NCI-H2107 (cell line): ENCODE measurements at places on chromosomes 6 and 20.

DNA sequence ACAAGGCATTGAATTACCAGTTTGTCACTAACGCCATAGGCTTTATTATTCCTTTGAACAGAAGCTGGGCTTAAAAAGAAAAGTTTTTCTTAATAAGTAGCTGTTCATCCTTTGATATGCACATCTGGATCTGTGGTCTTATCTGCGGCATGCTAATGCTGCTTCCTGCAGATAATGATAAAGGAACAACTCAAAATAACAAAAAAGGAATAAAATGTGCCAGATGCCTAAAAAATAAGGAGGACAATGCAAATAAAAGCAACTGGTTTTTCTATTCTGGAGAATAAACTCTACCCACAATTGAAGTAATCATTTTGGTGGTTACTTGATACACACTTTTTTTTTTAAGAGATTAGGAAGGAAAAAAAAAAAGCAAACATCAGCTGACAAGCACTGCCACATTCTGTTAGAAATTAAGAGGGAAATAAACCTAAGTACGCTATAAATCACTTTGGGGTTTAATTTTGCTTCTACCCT lies 156.8 kb upstream of the SALL4 start:
- no peak for DNase-seq

DNA sequence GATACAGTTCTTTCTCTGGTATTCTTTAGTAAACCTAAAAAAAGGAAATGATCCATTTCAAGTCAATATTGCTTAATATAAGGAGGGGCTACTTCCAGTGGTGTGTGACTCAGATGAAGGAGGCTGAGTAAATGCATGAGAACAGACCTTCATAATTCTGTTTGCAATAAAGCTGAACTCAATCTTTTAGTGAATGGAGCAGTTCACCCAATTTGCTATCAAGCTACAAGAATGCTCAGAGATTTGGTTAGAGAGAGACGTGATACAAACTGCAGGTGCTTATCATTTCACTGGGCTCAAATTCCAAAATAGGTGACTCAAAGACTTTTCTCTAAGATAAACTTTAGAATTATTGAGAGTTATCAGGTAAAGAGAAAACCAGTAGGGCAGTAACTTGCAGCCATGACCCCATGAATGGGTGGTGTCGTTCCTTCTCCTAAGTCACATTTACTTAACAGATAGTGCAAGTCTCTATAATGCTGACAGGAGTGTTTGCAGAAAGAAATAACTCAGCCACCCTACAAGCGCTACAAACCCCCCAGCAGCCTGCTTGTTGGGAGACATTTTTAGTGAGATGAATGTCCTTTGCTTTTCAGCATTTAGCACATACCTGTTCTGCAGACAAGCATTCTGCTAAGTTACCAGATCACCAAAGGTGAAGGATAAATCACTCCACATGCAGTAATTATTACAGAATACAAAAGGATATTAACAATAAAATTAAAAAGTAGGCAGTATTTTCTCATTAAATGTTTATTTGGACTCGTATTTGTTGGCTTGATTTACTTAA lies 16.4 kb upstream of the BLOC1S5 start:
- DNase-seq = no peak

- no peak for DNase-seq
These were observed 2.2 kb downstream of the IFNGR1 start for GRCh38 chr6:137216875-137217553.

GRCh38 chr20:21269772-21270171 lies 33.4 kb upstream of the XRN2 start:
- no peak for DNase-seq

DNA sequence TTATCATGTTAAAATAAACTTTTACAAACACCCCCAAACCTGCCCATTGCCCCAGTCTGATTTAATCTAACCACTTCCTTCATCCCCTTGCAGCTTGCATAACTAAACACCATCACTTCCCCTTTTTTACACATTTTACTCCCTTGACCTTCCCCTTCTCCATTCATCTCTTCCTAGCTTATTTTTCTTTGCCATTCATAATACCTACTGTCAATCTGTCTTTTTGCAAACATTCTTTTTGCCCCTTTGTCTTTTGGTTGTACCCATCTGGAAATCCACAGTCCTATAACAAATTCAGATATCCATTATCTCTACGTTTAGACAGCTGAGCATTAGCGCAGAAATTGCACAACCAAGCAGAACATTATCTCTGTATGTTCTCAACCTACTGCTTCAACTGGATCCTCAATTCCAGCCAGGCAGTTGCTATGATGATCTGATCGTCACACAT lies 51.2 kb downstream of the C6orf52 start:
- DNase-seq = no peak
